Heart right ventricle (tissue), 16 donors: ENCODE measurements at places on chromosomes 16 and 17. TPM values are rescaled to one million over a fixed set of nuclear protein-coding genes. Genes with fewer than 3 reads are reported as not detected.

GRCh38 chr17:4708436-4708835 lies 2.0 kb upstream of the ARRB2 start:
- no peak for DNase-seq

DNA sequence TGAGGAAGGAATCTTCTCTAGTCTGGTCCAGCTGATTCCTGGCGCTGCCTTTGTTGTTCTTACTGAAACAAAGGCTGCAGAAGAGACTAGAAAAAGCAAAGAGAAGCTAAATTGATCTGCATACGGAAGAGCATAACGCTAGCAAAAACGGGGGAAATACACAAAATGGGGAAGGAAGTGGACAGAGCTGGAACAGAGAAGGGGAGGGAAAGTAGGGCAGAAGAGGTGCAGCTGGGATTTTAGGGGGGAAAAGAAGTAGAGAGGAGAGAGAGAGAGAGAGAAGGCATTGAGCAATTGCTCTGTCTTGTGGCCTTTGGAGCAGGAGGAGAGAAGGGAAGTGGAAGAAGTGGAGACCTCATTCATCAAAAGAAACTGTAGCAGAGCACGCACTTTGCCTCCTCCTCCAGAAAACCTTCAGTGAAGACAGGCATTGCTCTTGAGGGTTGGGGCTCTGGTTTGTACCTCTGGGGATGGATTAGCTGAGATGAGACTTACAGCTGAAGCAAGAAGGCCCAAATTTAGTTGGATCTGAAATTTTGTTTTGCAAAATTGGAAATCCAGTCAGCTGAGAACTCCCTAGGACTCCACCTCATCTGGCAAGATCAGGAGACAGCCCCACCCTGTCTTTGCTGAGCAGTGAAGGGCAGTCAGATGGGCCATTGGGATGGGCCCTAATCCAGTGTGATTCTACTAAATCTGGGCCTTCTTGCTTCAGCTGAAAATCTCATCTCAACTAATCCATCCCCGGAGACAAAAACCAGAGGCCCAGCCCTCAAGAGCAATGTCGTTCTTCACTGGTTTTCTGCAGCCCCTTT lies 55.8 kb downstream of the CDRT4 start:
- no peak for DNase-seq

GRCh38 chr17:61574542-61575351 lies 16.3 kb downstream of the NACA2 start:
- no peak for DNase-seq

GRCh38 chr17:73759734-73760438 lies 115.6 kb upstream of the SDK2 start:
- no peak for DNase-seq

- no peak for DNase-seq
Measured at GRCh38 chr16:22092143-22092933, at the start of gene VWA3A. VWA3A (plus strand) TSS chr16:22092541; CDS start chr16:22092638, 97 bp downstream.

GRCh38 chr16:48612611-48613010 lies 2.6 kb upstream of the N4BP1 start:
- DNase-seq, result no peak

DNA sequence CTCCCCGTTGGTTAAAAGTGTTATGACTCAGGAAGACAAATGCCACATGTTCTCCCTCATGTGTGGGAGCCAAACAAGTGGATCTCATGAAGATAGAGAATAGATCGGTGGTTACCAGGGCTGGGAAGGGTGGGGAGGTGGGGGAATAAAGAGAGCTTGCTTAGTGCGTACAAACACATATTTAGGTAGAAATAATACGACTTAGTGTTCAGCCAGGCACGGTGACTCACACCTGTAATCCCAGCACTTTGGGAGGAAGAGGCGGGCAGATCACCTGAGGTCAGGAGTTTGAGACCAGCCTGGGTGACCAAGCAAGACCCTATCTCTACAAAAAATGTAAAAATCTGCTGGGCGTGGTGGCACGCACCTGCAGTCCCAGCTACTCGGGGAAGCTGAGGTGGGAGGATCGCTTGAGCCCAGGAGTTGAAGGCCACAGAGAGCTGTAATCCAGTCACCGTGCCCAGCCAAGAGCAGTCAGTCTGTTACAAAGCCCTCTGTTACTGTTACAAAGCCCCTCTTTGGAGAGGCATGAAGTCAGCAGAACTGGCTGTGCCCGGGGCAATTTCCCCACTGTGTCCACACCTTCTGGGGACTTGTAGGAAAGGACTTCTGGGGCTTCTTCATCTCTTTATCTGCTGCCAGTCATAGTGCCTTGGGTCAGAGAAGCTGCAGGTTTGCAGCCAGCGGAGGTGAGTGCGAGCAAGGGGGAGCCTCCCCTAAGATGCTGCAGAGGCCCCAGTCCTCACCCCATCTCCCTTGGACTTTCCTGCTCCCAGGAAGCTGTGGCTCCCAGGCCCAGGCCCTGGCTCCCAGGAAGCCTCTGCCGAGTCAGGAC lies 4.3 kb upstream of the ALDH3A1 start:
- DNase-seq, result no peak

DNA sequence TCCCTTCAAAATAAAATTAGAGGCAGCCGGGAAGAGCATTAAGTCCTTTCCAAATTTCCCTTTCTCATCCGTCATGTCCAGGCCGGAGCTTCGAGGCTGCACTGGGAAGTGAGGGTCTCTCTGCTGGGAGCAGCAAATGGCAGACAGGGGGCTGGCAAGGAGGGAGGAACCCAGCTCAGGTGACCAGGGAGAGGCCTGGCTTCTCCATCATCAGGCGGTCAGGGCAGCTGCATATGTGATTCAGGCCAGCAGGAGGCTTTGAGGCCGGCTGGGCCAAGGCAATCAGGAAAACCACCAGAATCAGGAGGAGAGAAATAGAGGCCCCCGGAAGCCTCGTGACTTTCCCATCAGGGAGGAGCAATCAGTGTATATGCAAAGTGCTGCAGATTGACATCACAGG lies 85.0 kb upstream of the RPL38 start:
- no peak for DNase-seq

- no peak for DNase-seq
Measured at GRCh38 chr16:30775131-30775391, 11.9 kb downstream of the ZNF629 start.

- DNase-seq, result no peak
Measured at GRCh38 chr17:325270-326009, 27.2 kb downstream of the RPH3AL start.

GRCh38 chr17:929586-929985 lies 50.0 kb downstream of the NXN start:
- no peak for DNase-seq

GRCh38 chr16:2799205-2799858 lies 1.1 kb downstream of the PRSS41 start:
- no peak for DNase-seq

DNA sequence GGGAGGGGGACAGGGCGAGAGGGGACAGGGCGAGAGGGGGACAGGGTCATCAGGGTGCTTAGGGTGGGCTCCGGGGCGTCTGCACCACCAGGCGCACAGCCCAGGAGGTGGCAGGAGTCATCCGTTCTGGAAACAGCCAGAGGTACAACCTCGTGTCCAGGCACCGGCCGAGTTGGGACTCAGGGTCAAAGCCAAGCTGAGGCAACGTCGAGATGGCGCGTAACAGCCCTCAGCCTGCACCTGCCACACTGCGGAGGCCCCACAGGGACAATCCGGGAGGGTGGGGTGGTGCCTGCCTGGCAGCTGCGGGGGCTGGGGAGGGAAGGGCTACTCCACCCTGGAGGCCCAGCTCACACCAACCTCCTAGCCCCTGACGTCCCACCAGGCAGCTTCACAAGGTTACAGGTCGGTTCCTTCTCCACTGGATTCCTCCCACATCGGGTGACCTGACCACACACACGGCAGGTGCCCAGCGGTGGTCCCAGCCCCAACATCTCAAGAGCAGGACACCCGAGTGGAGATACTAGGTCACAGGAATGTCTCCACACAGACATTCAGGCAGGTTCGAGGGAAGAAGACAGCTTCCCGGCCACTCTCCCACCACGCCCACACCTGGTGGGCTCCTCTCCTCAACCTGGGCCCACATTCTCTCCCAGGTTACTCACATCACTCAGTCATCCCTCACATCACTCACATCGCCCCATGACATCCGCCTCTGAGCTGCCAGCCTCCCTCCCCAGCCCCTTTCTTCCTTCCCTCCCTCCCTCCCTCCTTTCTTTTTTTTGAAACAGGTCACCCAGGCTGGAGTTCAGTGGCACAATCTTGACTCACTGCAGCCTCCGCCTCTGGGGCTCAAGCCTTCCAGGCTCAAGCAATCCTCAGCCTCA lies 47.3 kb downstream of the RPH3AL start:
- DNase-seq, result no peak

- no peak for DNase-seq
Measured at GRCh38 chr17:17722081-17722905, 41.0 kb downstream of the RAI1 start.

- no peak for DNase-seq
Measured at GRCh38 chr17:74211912-74212208, 1.5 kb upstream of the TTYH2 start.

- DNase-seq, result no peak
Measured at GRCh38 chr17:8482546-8482945, 46.9 kb downstream of the NDEL1 start.

GRCh38 chr16:83268169-83268568 lies 539.6 kb upstream of the HSBP1 start:
- no peak for DNase-seq

GRCh38 chr17:21282231-21282630 lies 2.3 kb upstream of the MAP2K3 start:
- DNase-seq, result no peak

DNA sequence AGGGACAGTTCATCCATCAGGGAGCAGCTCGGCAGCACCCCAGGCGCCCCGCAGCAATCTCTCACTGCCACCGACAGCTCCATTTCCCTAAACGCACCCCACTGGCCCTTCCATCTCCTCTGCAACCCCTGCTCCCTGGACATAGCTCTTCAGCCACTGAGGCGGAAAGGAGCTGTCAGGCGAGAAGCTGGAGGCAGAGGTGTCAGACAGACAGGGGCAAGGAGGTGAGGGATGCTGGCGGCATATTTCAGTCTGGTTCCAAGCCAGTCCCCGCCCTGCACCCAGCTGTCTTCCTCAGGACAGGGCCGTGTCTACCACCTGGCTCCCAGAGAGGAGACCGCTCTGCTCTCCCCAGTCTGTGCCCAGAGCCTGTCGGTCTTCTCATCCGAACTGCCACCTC lies 9.7 kb downstream of the ACLY start:
- no peak for DNase-seq

DNA sequence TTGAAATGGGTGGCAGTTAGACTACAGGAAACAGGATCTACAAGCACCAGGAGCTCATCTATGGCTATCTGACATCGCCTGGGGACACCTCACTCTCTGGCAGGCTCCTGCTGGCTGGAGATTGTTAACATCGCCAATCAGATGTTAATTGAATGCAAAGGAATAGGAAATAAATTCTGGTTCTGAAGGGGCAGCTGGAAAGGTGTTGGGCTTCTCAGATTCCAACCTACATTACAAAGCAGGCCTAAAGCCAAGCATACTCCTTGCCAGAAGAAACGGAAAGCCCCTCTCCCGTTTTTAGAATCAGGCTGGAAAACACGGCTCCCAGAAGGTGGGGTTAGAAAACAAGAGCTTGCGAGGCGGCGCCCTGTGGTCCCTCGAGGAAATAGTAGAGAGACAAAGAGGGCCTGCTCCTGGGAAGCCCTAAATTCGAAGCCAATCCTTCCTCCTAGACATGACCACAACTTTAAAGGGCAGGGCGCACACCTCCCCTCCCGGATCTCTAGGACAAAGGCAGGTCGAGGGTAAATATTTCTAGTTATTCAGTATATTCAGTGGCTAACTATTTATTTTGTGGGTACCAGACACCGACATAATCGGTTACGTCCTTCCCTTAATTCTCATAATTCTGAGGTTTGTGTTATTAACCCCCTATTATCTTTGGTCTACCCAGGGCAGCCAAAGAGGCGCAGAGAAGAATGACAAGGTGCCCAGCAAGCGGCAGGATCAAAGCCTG lies 763 bp upstream of the TOM1L1 start:
- DNase-seq, result no peak

NLRP1 gene
- 4.9 TPM for total RNA-seq

BBS2 gene
- total RNA-seq, result 74.6 TPM

TRPV2 gene
- 5.4 TPM for total RNA-seq

HOXB9 gene
- total RNA-seq, result not detected

TK1 gene
- total RNA-seq, result 0.33 TPM

NPIPB4 gene
- total RNA-seq, result 30.0 TPM

RPS15A gene
- total RNA-seq, result 711 TPM

MYH8 gene
- not detected for total RNA-seq

SCIMP gene
- total RNA-seq, result 1.6 TPM
